ENCODE measurements at places on chromosomes 3 and 15.

- no peak for DNase-seq
Measured at GRCh38 chr15:56973463-56973862, 55.0 kb downstream of the TCF12 start.

DNA sequence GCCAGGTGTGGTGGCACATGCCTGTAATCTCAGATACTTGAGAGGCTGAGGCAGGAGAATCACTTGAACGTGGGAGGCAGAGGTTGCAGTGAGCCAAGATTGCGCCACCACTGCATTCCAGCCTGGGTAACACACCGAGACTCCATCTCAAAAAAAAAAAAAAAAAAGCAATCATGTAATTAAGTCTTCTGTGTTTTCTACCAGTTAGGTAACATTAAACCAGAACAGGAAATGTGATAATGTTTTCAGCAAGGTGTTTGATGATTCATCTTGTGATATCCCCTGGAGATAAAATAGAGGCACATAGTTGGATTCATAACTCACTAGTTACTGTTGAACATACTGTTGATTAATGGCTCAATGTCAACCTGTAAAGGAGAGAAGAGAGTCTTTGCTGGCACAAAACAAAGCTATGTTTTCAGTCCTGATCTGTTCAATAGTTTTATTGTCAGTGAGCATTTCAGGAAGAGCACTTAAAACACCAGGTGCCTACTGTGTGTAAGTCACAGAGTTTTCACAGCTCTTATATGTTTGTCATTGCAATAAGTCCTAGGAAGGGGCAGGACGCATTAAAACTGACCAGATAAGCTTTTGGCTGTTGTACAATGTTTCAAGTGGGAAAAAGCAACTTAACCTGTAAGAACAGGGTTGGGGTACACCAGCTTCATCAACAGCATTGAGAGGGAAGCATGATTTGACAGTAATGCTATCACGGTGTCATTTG is 19.5 kb downstream of the DNAJB11 start:
- DNase-seq: no peak

DNA sequence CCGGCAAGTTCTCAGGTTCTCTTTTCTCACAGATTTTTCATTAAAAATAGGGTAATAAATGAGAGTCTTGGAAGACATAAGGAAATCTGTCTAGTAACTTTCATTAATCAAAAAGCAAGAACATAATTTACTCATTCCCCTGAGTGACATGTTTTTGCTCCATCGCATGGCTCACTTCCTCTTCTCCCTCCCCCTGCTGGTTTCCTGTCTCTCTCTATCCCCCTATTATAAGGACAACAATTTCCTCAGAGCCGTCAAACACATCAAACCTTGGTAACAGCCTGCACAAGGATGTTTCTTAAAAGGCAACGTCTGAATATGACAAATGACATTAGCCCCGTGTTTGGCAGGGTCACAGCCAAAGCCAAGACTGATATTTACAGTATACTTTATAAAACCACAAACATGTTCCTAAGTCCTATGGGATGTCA is 1149.6 kb downstream of the IGSF11 start:
- DNase-seq: no peak

DNA sequence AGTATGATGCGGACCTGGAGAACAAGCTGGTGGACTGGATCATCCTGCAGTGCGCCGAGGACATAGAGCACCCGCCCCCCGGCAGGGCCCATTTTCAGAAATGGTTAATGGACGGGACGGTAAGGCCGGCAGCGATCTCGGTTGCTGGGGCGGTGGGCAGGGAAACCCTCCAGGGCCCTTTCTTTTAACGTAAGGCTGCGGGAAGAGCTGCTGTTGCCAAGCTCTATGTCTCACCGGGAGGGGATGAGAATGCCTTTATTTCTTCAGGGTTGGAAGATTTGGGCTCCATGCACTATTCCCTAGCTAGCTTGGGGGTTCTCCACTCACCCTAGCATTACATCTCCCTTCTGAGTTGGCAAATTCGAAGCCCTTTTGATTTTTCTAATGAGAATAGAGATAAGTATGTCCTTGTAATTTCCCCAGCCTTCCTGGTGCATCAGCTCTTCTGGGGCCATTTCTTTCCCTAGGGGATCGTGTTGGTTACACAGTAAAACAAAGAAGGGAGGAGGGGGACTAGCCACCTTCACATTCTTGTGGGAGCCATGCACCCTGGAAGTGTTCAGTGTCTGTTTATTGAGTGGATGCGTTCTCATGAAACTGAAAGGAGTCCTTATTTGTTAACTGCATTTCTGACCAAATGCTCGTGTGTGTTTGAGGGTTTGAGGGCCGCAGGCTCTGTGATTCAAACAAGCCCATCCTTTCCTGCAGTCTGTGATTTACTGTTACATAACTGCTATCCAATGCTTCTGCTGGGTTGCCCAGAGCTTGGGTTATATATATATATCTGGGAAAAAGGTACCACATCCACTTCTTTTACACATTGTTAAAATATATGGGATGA is 982 bp downstream of the TAGLN3 start:
- DNase-seq: no peak

DNA sequence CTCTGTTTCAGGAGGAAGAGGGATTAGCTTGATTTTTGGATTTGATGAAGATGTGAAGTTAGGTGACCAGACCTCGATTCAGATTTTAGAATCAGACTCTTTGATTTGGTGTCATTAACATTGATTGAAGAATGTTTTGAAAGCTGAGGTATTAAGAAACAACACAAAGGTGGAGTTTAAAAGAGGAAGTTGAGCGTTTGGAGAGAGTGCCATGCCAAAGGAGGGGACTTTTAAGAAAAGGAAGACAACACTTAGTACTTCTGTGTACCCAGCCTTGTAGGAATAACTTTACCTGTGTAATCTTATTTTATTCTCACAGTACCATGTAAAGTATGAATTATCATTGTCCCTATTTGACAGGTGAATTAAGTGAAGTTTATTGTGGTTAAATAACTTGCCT is 34.4 kb downstream of the PPARG start:
- DNase-seq: no peak

GRCh38 chr3:109804697-109805096 is 467.4 kb upstream of the DPPA4 start:
- DNase-seq: no peak

- no peak for DNase-seq
Measured at GRCh38 chr15:92809880-92810361, 90.2 kb upstream of the CHD2 start.

- DNase-seq: no peak
Measured at GRCh38 chr3:42747581-42747980, 25.5 kb downstream of the CCDC13 start.

- no peak for DNase-seq
Measured at GRCh38 chr15:31399544-31400171, 73.0 kb downstream of the KLF13 start.

GRCh38 chr3:50316657-50317242 is 5.8 kb downstream of the HYAL2 start:
- DNase-seq: peak; percentile 54

All from iPS-NIHi11 (cell line).